ENCODE measurements at places on chromosomes 11 and 22.

DNA sequence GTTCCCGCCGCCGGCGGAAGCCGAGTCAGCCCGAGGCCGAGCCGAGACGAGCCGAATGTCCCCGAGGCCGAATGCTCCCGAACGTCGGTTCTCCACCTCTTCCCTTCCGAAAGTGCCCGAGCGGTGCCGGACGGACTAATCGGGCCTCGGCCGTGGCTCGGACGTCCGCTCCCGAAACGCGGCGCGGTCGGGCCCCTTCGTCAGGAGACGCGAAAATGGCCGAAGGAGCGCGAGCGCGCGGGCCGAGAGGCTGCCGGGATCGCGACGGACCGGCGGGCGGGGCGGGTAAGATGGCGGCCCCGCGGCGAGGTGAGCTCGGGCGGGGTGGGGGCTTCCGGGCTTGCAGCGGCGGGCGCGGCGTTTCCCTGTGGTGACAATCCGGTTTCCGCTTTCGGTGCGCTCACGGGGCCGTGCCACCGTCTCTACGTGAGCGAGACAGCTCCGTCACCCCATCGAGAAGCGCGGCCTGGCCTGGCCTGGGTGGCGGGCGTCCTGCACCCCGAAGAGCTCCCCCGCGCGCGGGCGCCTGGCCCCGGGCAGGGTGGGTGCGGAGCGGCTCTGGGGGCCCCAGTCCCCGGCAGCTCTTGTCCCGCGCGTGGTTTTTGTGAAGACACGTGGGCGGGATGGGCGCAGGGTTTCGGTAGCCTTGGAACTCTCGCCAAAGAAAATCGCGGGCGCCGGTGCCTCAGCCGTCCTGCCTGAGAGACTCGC lies at the start of gene TMEM80:
TSS of gene TMEM80 (plus strand) at position 279 of the 711 bp plus-strand sequence. CDS start at position 291, 12 bp downstream.
- peak; percentile 100 for DNase-seq

GRCh38 chr11:2077061-2077802 lies 62.0 kb downstream of the IGF2 start:
- no peak for DNase-seq

- DNase-seq: no peak
Observed at GRCh38 chr11:44319552-44320288, 9.8 kb upstream of the ALX4 start.

- DNase-seq: no peak
Observed at GRCh38 chr11:106503901-106504300, 426.4 kb downstream of the AASDHPPT start.

GRCh38 chr11:64415286-64415685 lies 56.3 kb downstream of the RPS6KA4 start:
- no peak for DNase-seq

Data from kidney (tissue), 22 donors.